Sigmoid colon (tissue), 7 donors: ENCODE measurements at places on chromosomes 2 and 18. TPM values are rescaled to one million over a fixed set of nuclear protein-coding genes. Genes with fewer than 3 reads are reported as not detected.

GAL3ST2 gene
- total RNA-seq, result 0.68 TPM

CRYGD gene
- not detected for total RNA-seq

REG3G gene
- total RNA-seq, result not detected

INHBB gene
- total RNA-seq, result 1.1 TPM

CFC1 gene
- not detected for total RNA-seq

GRCh38 chr18:37611614-37612279 lies 46.1 kb upstream of the CELF4 start:
- H3K4me3 ChIP-seq, result no peak overlapping the region
- H3K4me1 ChIP-seq, result no peaks in the 10 kb centered on the region
- DNase-seq, result no peak
- H3K27ac ChIP-seq, result no peak overlapping the region
- H3K36me3 ChIP-seq, result no peaks in the 10 kb centered on the region

GRCh38 chr18:10062302-10063300 lies 148.8 kb downstream of the VAPA start:
- H3K4me1 ChIP-seq, result peaks cover 52% of the 10 kb centered on the region
- peak overlapping the region; percentile 55 for H3K27ac ChIP-seq

DNA sequence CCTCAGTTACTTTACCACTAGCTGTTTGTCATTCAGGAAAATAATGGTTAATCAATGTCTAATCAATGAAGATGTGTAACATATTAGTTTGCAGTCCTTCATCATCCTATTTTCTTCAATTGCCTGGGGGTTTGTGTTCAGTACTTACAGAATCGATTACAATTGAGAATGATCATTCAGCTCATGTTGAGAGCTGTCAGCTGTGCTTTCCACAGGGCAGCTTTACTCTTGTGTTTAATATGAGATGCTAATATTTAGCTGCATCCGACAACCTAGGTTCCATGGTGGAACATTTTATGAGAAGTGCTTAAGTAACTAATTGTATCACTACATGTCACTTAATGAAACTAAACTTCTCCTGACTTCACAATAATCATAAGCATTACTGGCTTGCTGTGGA lies 191.9 kb downstream of the GRB14 start:
- no peaks in the 10 kb centered on the region for H3K36me3 ChIP-seq
- H3K27me3 ChIP-seq, result no peaks in the 10 kb centered on the region
- no peak overlapping the region for H3K27ac ChIP-seq
- no peak for DNase-seq
- H3K4me3 ChIP-seq, result no peak overlapping the region

DNA sequence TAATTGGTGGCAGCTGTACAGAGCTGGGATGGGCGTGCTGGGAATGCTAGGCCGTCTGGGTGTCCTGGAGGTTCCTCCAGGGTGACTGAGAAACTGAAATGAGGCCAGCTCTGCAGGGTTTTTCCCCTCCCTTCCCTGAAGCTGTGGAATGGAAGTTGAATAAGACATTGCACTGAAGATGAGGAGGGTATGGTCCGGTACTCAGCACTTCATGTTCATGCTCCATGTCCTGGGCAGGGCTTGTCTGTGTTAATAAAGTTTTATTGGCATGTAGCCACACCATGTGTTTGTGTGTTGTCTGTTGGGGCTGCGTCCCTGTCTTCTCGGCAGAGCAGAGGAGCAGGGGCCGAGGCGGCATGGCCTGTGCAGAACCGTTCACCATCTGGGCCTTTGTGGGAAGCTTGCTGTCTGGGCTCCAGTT lies 154.0 kb downstream of the LDLRAD4 start:
- DNase-seq, result peak; percentile 21
- peaks cover 48% of the 10 kb centered on the region for H3K4me1 ChIP-seq
- no peaks in the 10 kb centered on the region for H3K36me3 ChIP-seq
- H3K27ac ChIP-seq, result no peak overlapping the region

DNA sequence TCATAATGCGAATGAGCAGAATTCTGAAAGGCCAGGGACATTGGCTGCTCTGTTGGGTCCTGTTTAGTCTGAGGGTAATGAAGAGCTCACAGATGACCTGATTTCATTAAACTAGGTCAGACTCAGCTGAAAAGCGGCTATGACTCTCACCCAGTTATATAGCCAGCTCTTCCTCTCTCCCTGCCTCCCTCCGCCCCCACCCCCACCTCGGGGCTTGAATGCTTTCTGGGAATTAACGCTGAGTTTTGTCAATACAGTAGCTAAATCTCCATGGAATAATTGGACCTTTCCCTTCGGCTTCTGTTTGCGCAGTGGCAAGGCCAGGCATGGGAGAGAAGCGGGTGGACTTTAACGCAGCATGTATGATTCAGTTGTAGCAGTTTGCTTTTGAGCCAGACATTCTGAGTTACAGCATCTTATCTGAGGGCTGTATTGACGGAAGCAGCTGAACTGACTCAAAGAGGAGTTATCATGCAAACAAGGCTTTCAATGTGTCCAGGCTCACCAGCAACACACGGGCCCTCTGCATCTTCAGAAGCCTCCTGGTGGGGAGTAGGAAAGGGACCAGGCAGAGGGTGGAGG lies 110.6 kb downstream of the MYCN start:
- no peaks in the 10 kb centered on the region for H3K36me3 ChIP-seq
- H3K4me1 ChIP-seq, result peaks cover 5% of the 10 kb centered on the region
- no peak overlapping the region for H3K27ac ChIP-seq
- H3K4me3 ChIP-seq, result no peak overlapping the region

DNA sequence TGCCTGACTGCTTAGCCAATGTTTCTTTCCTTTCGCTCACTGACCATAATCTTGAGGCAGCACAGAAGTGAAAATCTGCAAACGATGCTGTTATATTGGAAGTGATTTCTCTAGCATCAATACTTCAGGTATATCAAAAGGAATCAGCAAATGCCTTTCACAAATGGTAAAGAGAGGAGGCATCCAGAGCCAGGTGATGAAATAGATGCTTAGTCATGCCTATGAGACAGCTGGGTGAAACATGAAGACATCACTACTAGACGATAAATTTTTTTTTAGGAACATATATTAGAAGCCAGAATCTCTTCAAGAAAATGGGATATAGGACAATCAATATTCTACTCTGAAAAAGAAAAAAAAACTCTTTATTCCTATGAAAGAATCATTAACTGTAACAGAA lies 249.2 kb upstream of the SLC39A10 start:
- no peaks in the 10 kb centered on the region for H3K27me3 ChIP-seq
- no peak for DNase-seq
- H3K4me1 ChIP-seq, result no peaks in the 10 kb centered on the region
- H3K36me3 ChIP-seq, result no peaks in the 10 kb centered on the region
- no peak overlapping the region for H3K4me3 ChIP-seq

DNA sequence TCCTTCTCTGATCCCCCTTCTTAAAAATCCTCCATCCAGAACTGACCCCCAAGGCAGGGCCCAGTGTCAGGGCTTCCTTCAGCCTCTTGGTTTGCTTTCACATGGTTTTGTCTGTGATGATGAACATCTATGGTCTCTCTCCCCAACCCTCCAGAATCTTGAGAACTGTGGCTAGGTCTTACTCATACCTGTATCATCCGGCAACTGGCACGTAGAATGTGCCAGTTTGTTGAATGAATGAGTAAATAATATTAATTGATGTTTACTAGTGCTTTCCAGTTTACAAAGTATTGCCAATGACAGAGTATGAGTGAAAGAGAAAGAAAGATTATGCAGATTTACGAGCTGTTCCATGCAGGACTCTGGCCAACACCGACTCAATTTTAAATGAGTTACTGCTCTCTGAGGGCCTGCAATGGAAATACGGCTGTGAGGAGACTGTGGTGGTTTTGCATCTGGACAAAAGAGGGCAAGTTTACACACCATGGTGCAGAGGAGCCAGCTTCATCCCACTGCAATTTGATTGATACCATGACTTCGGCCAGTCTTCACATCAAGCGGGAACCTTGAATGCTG lies 29.9 kb upstream of the TRIB2 start:
- no peak overlapping the region for H3K4me3 ChIP-seq
- H3K27me3 ChIP-seq, result no peaks in the 10 kb centered on the region
- H3K36me3 ChIP-seq, result no peaks in the 10 kb centered on the region
- H3K27ac ChIP-seq, result peak overlapping the region; percentile 79
